Astrocyte of the spinal cord (primary cell): ENCODE measurements at places on chromosomes 11 and 22.

- DNase-seq: no peak
These were observed 1.8 kb downstream of the DCPS start for GRCh38 chr11:126305699-126306098.

DNA sequence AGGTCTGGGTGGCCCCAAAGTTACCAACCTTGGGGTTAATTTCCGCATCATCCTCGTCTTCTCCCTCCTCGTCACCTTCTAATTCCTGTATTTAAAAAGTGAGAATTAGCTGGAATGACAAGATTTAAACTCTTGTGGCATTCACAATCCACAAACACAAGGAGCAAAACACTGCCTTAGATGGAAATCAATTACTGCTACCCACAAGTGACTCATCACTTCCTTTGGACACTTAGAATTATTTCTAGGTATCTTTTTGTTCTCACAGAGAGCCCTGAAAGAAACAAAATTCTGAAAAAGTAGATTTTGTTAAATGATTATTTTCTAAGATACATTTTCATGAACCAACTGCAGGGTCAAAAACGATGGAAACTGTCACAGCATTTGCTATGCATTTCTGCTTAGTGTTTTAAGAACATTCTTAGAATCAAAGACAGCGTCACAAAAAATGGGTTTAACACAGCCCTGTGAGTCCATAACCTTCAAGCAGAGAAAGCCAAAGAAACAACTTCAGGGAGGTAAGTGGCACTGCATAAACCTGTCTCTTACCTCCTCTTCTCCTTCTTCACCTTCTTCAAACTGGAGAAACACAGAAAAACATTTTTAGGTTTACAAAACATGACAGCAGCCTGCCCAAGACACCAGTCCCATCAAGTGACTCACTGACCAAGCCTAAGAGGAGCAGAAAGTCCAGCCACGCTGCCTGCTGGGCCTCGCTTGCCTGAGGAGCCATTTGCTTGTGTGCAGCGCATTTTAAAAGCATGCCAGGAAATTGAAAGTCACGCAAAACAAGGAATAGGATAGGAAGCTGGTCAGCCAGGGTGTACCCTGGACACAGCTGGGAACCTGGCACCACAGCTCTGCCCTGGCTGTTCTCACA is 22.3 kb upstream of the PHLDA2 start:
- DNase-seq: peak; percentile 84

DNA sequence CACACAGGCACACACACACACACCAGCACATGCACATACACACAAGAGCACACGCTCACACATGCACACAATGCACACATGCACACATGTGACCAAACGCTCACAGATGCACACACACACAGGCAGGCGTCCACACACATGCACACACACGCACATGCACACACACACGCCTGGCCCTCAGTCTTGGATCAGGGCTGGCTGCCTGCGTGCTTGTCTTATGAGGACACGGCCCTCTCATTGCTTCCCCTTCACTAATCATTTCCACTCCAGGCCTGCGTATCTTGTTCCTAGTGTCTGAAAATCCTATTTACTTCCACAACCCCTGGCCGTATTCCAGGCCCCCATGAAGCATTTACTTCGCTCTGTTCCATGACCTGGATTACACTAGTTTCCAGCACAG is 740.5 kb downstream of the BRD1 start:
- DNase-seq: no peak

DNA sequence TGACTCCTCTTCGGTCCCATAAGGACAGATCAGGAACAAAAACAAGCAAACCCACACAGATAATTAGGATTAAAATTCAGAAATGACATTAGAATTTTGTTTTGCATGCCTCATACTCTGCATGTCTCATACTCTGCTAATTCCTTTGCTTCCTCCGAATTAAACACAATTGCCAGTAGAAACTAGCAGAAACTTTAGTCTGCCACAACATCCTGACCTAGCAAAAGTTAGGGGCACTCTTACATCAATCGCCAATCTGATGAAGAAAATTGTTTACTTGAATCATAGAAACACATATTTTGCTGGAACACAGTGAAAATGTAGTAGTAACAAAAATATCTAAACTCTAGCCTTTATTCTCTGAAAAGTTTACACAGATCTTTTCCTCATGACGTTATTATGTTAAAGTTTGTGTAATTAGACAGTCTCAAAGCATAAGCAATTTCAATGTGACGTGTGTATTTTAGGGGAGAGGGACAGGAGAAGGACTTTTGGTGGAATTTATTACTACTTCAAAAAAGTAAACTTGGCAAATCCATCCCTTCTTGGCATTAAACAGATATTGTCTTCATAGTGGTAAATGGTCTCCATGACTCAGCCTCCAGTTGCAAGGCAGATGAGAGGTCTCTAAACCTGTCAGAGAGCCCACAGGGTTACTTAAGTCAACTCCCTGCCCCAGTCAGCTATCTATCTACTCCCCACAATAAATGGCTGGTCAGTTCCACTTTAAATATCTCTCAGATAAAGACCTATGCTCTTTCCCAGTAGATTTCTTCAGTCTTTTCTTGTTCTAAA is 249.8 kb upstream of the UBASH3B start:
- no peak for DNase-seq

DNA sequence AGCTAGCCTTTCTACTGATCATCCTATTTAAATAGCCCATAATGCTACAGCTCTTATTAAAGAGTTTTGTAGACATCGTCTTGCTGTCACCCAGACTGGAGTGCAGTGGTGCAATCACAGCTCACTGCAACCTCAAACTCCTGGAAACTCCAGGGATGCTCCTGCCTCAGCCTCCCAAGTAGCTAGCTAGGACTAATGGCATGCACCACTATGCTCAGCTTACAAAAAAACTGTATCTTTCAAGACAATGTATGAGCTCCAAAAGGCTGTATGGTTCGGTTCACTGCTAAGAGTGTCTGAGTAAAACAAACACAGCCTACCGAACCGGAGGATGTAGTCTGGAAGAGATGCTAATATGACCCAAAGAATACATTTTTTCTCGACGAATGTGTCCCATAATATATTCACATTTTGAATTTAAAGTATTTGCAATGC is 2.6 kb downstream of the TAF1D start:
- no peak for DNase-seq
